NCI-H526 treated with DMSO at 0.1 percent for 48 hours (cell line): ENCODE measurements at places on chromosomes 13 and 19.

- DNase-seq, result no peak
These were observed 151.9 kb downstream of the LACC1 start for GRCh38 chr13:44031555-44031954.

DNA sequence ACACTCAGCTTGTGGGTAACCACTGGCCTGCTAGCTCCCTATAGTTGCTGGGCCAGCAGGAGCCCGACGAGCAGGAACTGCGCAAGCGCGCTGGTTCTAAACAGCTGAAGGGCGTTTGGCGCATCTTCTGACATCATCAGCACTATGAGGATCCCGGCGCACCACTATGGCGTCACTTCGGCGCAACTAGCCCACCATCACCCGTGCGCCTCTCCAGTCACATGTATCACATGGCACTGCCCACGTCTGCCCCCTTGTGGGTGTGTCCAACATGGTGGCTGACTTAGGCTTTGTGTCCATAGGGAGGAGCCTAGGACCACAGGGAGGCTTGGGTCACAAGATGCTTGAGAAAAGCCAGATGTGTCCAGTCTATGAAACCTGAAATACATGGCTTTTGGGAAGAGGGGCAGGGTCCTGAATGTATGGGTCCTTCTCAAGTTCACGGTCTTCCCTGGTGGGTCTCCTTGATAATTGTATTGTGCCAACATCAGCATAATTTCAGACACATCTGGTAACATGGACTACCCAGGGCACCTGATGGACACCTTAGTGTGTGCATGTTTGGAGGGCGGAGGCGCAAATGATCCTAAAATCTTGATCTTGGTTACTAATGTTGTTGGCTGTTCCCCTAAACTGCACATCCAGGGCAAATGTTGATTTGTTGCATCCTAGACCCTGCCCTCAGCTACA lies 18.0 kb downstream of the KLK4 start:
- no peak for DNase-seq

- DNase-seq, result no peak
These were observed 32.7 kb downstream of the SOX21 start for GRCh38 chr13:94679614-94680013.

DNA sequence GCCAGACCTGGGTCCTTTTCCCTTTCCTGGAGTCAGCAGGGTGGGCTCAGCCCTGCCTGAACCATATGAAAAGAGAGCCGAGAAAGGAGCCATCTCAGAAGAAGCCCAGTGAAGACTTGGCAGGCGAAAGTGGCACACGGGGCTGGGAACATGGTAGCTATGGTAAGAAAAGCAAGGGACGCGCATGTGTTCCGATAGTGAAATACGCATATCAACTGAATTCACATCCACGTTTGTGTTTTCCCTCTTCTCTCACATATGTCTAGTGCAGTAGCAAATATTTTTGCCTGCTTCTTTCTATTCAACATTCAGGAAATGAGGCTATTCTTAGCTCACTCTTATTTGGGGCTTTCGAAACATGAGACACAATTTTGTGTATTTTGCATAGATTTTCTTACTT lies 54.1 kb upstream of the PEG3 start:
- no peak for DNase-seq

- DNase-seq, result peak; percentile 32
These were observed 145.0 kb downstream of the ABCC4 start for GRCh38 chr13:95156208-95156607.

GRCh38 chr19:3608750-3609322 lies 2.2 kb upstream of the TBXA2R start:
- DNase-seq, result no peak

- DNase-seq, result no peak
These were observed 879.0 kb upstream of the SLITRK5 start for GRCh38 chr13:86792153-86792651.

GRCh38 chr13:43495732-43496131 lies 291.0 kb downstream of the ENOX1 start:
- no peak for DNase-seq

- no peak for DNase-seq
These were observed 1.5 kb downstream of the KLK11 start for GRCh38 chr19:51024924-51025323.

GRCh38 chr13:48593536-48593935 lies 60.2 kb upstream of the CYSLTR2 start:
- no peak for DNase-seq

DNA sequence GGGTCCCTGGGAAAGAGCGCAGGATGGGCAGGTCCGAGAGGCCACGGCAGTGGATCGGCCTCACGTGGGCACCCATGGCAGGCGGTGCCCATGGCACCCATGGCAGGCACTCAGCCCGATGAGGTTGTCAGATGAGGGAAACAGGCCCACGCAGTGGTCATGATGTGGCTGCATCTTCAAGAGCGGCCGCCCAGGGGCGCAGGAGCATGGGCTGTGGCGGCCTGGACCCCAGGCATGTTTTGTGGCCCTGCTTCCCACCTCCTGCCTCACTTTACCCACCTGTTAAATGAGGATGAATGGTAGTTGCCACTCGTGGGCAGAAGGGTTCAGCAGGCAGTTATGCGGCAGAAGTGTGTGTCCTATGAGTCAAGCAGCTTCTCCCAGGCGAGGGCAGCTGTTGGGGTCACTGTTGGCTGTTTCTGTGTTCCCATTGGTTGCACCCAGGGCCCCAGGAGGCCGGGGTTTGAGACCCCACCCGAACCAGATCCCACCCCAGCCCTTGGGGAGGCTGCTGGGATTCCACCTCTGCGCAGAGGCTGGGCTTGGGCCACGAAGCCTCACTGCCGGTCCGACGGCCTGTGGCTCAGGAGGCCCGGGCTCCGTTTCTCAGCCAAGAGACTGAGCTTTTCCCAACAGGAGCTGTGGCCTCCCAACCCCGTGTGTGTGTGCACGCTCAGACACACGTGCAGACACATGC lies 30.0 kb downstream of the CSNK1G2 start:
- DNase-seq, result no peak

DNA sequence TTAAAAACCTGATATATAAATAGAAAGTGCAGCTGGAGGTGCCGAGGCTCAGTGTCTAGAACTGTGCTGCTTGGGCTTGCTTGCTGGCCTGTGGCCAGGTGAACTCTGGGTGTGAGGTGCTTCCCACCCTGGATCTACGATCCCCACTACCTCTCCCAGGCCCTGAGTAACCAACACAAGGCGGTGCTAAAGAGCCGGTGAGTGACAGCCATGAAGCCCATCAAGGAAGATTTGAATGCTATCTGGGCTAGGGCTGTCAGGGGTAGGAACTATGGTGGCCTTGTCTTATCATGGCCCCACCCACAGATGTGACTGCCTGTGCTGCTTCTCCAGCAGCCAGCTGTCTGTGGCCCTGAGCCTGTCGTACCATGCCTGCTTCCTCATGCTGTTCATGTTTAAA lies 25.6 kb upstream of the ZNF91 start:
- no peak for DNase-seq

GRCh38 chr13:102392481-102393209 lies 9.2 kb downstream of the FGF14 start:
- DNase-seq, result no peak
